NCI-H1417 (cell line): ENCODE measurements at places on chromosomes 6 and 20.

GRCh38 chr6:80921861-80922460, 815.5 kb downstream of the BCKDHB start:
- no peak for DNase-seq

- DNase-seq = no peak
Observed at GRCh38 chr6:105487040-105487790, 84.3 kb upstream of the PREP start.

GRCh38 chr6:158999154-158999665, 792 bp downstream of the RSPH3 start:
- no peak for DNase-seq

- DNase-seq = peak; percentile 71
Observed at GRCh38 chr6:12012038-12012557, at the start of gene HIVEP1. HIVEP1 (plus strand) TSS chr6:12012312; CDS start chr6:12015629, 3,317 bp downstream.

DNA sequence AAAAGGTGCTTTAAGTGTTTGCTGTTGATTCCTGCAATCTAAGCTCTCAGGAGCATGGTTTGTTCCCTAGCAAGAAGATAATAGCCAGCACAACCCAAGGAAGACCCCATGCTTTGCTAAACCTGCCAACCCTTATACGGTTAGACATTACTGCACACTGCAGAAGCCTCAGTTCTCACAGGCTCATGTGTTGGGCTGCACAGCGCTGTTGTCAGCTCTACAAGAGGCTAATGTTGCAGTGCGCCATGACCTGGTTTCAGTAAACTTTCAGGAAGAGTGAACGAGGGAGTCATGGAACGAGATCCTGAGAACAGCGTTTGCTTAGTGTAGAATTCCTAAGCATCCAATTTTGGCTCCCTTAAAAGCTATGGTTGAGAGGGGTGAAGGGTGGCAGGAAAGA, 218.5 kb downstream of the ARHGAP18 start:
- DNase-seq = no peak

DNA sequence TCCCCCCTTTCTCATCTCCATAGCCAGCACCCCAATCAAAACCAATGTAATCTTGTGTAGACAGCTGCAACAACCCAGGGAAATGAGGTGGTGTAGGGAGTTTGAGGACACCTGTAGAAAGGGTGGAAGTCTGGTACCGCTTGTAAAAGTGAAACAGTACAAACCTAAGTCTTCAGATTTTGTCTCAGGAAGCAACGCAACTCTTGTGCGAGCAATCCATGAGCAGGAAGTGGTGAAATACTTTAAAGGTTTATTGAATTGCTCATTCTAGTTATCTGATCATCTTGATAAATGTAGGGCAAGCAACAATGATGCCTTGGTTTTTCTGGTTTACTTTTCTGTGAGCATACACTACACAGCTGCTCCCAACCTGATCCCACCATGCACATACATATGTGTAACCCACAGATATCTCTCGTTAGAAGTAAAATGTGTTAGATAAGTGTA, 71.1 kb upstream of the THEMIS start:
- no peak for DNase-seq

DNA sequence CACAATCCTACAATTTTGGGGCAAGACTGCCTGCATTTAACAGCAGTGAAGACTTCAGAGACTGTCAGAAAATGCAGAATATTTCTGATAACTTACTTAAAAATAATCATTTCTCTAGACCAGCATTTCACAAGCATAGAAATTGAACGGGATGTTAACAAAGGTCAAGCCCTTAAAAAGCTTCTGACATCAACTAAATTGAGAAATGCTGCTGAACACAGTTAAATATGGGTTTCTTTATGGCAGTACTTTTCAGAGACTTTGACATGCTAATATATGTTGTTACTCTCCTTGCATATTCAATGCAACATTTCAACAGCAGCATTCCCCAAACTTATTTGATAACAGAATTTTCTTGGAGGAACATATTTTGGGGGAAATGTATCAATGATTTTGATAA, 84.5 kb downstream of the KIF13A start:
- no peak for DNase-seq

DNA sequence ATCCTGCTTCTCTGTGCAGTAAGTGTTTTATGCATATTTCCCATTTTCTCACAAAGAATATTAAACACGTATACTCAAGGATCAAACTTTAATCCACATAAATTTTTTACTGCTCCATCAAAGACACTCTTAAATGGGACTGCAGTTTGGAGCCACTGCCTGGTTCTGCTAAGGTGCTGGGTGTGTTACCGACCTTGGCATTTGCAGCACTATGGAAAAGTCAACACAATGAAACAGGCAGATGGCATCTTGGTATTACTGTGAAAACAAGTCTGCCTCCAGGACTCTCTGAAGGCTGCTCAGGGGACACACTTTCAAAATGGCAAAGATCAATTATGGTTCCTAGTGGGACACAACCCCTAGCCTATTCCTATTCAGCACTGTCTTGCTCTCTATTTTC, 17.3 kb upstream of the HLA-G start:
- no peak for DNase-seq

DNA sequence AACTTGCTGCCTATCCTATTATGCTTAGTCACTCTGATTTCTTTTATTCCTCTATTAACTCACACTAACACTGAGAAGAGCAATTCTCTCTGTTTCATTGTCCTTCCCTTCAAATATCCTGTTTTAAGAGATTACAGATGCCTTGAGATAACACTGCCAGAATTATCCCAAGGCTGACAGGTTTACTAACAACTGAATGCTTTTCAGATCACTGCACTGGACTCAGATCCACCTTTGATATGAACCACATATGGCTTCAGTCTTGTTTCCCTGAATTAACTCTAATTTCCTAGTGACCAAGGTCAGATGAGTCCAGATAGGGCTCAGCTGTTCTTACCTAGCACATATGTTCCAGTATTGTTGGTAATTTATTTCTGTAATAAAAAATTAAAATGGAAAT, 633.1 kb downstream of the GRIK2 start:
- DNase-seq = no peak

GRCh38 chr6:12324099-12324498, 33.9 kb downstream of the EDN1 start:
- peak; percentile 45 for DNase-seq

GRCh38 chr20:18916886-18917750, 103.5 kb downstream of the SCP2D1 start:
- DNase-seq = no peak

DNA sequence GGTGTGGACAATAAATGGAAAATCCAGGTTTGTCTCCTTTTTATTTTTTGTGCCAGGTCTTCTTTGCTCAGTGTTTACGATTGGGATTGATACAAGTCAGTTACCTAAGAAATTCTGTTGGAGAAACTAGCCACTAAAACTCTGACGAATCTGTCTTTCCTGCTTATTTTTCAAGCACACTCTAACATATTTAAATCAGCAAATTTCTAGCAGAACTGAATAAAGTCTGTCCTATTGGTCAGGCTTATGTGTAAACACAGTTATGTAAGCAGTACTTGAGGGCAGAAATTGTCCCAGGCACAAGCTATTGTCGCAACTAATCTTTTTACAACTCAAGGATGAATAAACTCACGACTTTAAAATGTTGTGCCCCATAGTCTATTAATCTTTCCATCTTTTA, 12.1 kb upstream of the EXOC2 start:
- peak; percentile 46 for DNase-seq

DNA sequence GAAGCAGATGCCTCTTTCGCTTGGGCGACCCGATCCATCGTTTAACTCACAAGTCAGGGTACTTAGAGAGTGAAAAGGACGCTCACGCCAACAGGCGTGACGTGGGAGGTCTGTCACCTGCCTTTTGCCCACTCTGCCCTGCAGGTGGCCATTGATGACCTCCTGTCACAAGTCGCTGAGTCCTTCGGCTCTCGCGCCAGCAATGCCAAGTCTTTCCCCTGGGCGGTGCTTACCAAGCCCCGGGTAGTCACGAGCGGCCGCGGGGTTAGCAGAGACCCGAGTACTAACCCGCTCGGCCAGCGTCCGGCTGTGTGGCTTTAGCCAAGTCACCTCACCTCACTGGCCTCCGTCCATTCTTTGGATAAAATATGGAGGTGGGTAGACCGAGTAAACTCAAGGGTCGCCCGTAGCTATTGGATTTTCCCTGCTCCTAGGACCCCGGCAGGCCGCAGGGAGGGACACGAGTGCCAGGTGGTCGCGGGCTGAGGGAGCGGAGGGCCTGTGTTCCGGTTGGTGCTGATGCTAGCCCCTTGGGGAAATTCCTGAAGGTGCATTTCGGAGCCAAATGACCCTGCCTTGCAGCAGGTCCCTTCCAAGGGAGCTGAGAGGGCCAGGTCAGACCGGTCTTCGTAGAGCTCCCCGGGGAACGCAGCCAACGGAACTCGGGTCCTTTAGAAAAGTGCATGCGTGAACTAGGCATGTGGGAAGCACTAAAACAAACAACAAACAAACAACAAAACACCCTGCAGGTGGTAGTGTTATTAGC, 668 bp downstream of the PKIB start:
- DNase-seq = peak; percentile 84

DNA sequence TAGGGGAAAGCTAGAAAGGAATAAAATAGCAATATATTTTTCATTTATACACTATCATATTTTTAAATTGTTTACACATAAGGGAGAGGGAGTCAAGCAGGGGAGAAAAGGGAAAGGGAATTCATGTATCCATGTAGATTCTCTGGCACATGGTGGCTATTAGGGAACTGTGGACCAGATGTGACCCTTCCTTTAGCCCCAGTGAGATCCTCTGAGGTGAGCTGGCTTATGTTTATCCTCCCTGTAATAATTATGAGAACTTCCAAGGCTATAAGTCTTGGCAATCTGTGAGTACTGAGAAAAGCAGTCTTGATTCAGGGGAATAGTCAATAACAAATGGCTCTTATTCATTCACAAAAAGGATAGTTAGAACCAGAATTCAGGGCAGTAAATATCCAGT, 42.6 kb downstream of the TSBP1 start:
- DNase-seq = no peak

DNA sequence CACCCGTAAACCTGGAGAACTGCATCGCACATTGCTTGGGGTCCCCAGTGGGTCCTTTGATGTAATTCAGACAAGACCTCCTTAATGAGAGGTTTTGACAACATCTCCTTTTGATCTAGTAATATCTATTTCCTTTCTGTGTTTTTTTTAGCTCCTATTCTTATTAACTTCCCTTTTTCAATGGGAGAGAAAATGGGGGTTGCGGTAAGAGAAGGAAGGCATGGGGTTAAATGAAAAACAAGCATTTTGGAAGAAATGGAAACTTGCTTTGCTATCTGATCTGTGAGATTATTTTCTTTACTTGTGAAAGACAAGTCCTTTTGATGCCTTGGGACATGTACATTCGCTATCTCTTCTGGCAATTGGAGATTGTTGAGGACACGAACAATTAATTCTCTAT, 418.6 kb upstream of the MAN1A1 start:
- DNase-seq = no peak

DNA sequence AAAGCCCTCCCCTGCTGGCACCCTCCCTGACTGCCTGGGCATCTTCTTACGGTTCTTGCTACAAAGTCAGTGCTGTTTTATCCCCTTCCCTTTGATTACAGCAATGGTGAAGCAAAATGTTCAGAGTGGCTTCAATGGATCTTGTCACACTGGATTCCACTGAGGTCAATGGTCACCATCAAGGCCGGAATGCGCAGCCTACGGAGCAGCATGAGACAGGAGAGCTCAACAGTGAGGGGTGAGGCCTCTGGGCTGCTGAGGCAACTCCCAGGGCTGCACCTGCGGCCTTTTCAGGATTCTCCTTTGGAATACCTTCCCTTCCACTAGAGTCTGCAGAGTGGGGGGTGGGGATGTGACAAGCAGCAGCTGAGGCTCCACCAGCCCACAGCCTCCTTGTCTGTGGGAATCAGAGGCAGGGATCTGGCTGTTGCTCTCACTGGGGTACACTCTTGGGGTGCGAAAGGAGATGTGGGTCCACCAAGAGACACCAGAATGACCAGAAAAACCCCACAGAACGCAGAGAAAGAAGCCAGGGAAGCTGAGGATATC, 40.4 kb upstream of the EMILIN3 start:
- no peak for DNase-seq

- no peak for DNase-seq
Observed at GRCh38 chr6:17169291-17169690, 67.4 kb downstream of the STMND1 start.

DNA sequence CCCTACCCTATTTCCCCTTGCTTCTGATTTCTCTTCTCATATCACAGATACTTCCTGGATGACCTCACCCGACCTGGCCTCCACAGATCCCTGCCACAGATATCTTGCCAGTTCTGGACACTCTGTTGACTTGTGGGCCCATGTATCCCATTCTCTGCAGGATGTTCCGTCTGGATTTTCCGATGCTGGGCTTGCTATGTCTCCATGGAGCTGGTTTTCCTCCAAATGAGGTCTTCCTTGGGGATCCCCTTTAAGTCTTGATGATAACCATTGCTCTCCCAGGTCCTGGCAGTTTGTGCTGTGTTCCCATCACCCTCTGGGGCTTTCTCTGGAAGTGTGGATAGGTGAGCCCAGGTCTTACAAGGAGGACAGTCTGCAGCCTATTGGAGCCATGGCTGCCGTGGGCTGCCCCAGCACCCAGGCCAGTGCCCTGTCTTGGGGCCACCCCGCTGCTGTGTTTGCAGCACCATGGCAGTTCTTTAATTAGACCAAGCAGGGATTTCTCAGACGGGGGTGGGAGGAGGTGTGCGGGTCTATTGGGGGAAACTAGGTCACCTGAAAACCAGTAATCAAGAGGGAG, 23.9 kb downstream of the PPP1R16B start:
- DNase-seq = no peak
